ENCODE measurements at places on chromosomes 16 and 17. TPM values are rescaled to one million over a fixed set of nuclear protein-coding genes. Genes with fewer than 3 reads are reported as not detected.

DNA sequence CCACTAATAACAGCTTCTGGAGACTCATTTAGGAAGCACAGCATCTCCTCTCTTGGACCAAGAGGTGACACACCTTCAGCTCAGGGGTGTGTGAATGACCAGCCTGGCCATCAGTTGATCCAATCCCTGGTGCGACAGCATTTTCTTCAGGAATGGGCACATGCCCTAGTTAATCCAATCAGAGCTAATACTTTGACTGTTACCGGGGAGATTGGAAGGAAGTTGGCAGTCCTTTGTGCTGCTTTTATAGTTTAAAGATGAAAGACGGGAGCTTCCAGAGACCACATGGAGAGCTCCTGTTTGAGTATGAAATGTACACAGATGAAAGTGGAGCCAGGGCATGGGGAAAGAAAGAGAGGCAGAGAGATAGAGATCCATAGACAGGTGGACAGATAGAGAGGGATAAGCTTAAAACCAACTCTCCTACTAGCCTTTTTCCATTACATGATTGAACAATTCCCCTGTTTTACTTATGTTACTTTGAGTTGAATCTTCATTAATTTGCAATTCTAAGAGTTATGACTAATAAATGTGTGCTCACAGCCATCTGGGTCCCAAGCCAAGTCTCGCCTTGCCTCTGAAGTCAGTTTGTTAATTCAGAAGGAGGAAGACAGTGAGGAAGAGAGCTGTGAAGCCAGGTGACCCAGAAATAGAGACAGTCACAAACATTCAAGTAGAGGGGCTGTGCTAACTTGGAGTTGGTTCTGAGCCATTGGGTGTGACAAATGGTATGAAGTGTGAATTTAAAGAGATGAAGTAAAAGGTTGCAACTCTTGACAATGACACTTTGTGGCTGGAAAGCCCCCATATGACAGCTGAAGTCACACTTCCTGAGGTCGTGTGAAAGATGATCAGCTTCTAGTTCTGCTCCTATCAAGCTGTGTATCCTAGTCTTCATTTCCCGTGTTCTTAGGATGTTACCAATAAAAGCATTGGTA is 120.0 kb upstream of the GOT2 start:
- DNase-seq, result no peak

GRCh38 chr16:80014241-80014939 is 413.9 kb upstream of the MAF start:
- DNase-seq, result peak; percentile 91

BEAN1 gene
- total RNA-seq, result 3.8 TPM

ITGAD gene
- total RNA-seq, result not detected

MYH2 gene
- not detected for total RNA-seq

RAP1GAP2 gene
- 11.1 TPM for total RNA-seq

PIPOX gene
- total RNA-seq, result 0.94 TPM
